ENCODE measurements at places on chromosomes 4 and X.

DNA sequence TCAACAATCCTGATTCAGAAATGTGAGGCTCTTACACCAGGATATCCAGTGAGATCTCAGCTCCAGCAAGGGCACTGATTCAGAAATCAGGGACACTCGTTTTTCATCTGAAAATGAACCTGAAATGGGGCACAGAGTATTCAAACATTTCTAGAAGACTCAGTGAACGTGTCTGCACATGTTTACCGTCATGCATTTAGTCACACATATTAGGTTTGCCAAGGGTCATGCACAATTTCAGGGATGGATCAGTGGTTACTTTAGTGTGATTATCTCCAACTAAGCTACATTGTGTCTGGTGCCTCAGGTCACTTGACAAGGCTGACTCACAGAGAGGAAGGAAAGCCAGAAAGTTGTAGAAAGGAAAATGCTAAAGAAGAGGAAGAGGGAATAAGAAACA is 33.6 kb upstream of the SPANXN2 start:
- DNase-seq, result no peak

DNA sequence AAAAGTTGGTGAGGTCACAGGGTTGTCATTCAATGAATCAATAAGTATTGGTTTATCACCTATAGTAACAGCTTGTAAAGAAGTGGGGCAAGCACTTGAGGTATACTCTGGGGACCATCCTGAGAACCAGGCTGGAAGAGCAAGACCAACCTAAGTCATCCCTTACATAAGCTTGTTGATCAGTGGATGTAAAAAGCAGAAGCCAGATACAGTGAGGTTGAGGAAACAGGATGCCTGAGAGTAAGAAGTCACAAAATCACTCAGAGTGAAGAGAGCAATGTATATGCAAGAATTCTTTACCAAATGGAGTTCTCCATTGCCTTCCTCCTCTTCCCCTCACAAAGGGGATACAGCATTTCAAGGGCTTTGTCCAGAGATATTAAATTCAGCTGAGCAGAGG is 76.3 kb upstream of the PACRGL start:
- DNase-seq, result no peak

DNA sequence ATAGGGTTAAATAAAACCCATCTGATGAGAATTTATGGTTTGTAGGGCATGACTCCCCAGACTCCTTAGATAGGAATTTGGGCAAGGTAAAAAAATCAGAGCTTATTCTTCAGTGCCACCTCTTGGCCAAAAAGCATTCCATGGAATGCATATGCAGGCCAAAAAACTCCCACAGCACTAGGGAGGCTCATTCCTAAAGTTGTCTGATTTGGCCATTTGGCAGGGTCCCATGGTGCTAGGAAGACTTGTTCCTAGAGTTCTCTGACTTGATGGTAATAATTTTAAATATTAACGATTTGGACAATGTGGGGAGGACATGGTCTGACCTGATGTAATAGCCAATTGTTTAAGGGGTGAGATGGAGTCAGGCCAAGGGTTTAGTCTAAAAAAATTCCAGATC is 93.0 kb downstream of the SPIN4 start:
- DNase-seq, result no peak

GRCh38 chr4:82848706-82849105 is 42.2 kb downstream of the SEC31A start:
- DNase-seq, result no peak

DNA sequence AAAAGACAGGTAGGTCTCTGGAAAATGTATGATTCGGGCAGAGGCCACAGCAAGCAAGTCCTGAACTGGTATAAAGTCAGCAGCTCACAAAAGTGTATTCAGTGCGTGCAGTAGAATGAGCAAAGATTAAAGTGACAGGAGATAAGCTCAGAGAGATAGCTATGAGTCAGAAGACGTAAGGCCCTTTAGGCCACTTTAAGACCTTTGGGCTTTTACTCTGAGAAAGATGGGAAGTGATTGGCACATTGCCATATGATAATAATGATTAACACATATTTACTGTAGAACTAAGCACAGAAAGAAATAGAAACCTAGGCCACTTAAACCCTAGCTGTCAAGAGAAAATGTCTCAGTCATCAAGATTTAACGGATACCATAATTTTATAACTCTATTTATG is 51.7 kb downstream of the TBCK start:
- DNase-seq, result no peak

GRCh38 chrX:16188687-16189086 is 21.4 kb downstream of the MAGEB17 start:
- no peak for DNase-seq

GRCh38 chr4:7281691-7282665 is 89.6 kb downstream of the SORCS2 start:
- DNase-seq, result no peak

- DNase-seq, result no peak
Observed at GRCh38 chr4:177263818-177264217, 45.9 kb upstream of the NEIL3 start.

DNA sequence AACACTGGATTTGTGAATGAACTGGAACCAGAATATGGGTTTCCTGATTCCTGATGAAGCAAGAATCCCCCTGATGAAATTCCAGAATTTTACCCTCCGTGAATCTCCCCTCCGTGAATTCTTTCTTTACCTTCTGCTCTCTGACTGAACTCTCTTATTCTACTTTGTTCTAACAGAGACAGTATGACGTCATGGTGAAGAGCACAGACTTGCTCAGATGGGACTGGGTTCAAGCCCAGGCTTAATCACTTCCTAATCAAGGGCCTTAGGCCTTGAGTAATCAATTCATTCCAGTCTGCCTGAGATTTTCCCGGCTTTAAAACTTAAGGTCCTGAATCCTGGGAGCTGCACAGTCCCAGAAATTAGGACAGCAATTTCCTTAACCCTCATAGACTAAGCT is 64.5 kb downstream of the IQCM start:
- DNase-seq, result no peak

- no peak for DNase-seq
Observed at GRCh38 chrX:71870208-71871098, 40.2 kb upstream of the NHSL2 start.

- no peak for DNase-seq
Observed at GRCh38 chrX:2664502-2664901, 26.6 kb upstream of the CD99 start.

DNA sequence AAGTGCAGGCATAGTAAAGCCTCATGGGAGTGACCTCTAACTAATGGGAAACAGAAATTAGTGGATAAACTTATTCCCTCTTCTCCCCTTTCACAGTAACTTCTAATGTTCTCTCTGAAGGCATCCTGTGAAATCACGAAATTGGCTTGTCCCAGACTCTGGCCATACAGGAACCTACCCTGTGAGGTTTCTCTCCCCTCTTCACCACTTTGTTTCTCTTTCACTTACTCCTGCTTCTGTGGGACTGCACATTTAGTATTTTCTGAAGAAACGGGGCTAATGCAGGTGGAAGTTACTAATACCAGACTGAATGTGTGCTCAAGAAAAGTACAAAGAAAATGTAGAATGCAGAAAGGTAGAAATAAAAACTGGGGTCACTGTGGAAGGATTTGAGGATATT is 20.0 kb downstream of the ZNF330 start:
- no peak for DNase-seq

- DNase-seq, result no peak
Observed at GRCh38 chrX:4225086-4225485, 511.6 kb upstream of the PRKX start.

GRCh38 chr4:139710073-139710472 is 44.5 kb downstream of the MGST2 start:
- DNase-seq, result no peak

DNA sequence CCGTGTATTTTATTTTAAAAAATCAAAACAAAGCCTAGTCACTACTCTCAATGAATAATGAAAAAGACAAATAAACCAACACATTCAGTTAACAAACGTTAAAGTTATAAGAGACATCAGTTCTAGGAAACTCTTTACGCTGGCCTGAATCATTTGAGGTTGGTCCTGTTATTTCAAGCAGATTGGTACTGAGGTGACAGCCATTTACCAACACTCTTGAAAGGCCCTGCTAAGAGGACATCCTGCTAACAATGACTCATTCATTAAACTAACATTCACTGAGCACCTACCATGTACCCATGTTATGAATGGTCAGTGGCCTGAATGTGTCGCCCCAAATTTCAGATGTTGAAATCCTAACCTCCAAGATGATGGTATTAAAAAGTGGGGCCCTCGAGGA is 57.1 kb upstream of the ADGRG2 start:
- no peak for DNase-seq

GRCh38 chrX:73825569-73825968 is 262.6 kb downstream of the CHIC1 start:
- no peak for DNase-seq

GRCh38 chrX:152601848-152602616 is 35.7 kb upstream of the GABRQ start:
- peak; percentile 0 for DNase-seq

GRCh38 chr4:80271801-80272200 is 5.3 kb downstream of the FGF5 start:
- no peak for DNase-seq

DNA sequence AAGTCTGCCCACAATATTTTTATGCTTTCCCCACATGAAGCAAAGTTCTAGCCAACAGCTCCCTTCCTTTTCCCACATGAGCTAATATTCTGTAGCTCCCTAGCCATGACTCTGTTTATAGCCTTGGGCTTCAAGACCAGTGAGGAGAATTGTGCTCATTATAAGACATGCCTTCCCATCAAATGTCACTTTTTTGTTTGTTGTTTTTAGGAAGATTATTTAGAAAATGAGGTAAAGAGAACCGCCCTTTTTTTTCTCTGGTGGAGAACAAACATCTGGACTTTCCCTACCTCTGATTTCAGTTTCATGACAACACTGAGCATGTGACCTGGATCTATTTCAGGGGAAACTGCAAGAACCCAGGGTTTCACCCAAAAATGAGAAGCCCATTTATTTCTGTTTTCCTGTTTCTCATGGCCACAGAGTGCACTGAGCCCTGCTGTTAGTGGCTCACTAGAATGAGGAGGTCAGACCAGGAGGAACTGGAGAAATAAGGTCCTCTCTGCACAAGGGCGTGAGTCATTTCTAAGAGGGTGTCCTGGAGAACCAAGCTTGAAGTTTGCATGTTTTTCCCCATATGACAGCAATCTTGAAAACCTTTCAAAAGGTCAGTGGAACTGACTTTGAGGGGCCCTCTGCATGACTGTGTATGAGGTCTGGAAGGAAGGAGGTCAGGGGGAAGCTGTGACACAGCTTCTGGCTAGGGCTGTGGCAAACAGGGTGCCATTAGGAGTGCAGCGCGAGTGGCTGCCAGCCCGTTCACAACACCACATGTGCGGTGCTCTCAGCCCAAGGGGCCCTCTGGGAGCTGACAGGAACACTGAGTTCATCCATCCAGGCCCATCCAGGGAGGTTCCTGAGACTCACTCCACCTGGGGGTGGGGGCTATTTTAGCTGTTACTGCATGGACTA is 55.2 kb downstream of the CHST7 start:
- DNase-seq, result no peak

DNA sequence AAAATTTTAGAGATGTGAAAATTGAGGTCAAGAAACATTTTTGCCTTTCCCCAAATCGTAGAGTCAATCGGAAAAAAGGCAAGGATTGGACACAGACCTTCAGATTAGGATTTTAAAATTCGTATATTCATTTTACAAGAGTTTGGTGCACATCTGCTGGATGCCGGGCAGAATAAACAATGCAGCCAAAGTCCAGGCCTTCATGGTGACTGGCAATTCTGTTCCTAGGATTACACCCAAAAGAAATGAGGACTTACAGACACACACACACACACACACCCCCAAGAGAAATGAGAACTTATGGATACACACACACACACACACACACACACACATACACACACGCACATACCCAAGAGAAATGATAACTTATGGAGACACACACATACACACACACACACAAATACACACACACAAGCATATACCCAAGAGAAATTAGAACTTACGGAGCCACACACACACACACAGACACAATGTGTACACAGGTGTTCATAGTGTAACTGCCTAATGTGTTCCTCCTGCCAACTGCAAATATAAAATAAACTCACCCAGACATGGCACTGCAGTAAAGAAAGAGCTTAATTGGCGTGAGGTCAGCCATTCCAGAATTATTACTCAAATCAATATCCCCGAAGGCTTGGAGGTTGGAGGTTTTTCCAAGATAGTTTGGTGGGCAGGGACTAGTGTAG is 165.7 kb upstream of the STS start:
- DNase-seq, result no peak

GRCh38 chr4:24521544-24521943 is 62.8 kb downstream of the DHX15 start:
- no peak for DNase-seq

- no peak for DNase-seq
Observed at GRCh38 chrX:8738588-8739189, 6.8 kb upstream of the ANOS1 start.

- no peak for DNase-seq
Observed at GRCh38 chr4:523601-524000, 24.6 kb downstream of the PIGG start.

- DNase-seq, result no peak
Observed at GRCh38 chr4:152989554-152989970, 53.4 kb downstream of the FHDC1 start.

DNA sequence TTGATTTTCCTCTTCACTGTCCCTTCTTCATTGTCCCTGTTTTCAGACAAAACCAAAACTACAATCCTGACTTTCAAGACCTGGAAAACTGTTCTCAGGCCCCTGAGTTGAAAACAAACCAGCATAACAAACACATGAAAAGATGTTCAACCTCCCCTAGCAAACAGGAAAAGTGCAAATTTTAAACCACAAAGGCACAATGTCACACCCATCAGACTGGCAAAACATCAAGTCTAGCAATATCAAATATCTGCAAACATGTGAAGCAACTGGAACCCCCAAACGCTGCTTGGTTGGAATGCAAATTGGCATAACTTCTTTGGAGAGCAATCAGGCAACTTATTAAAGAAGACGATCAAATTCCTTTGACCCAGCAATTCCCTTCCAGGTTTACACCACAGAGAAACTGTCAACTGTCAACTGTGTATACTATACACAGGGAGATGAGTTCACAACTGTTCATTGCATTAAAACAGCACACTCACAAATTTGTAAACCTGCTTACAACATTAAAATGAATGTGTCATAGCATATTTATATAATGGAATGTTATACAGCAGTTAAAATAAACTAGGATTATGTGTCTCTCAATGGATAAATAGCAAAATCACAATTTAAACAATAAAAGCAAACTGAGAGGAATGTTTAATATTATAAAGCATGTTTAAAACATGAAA is 7.0 kb downstream of the USP46 start:
- DNase-seq, result no peak

GRCh38 chr4:1928356-1929239 is 57.4 kb downstream of the NSD2 start:
- no peak for DNase-seq

Data from stimulated activated CD4-positive, alpha-beta T cell treated with anti-CD3 and anti-CD28 coated beads, TNF-alpha, amount 100 ng/mL, for 24 hours (primary cell).